ENCODE measurements at places on chromosomes 13 and 19.

- DNase-seq, result no peak
Observed at GRCh38 chr13:73603646-73604045, 530.6 kb downstream of the KLF12 start.

DNA sequence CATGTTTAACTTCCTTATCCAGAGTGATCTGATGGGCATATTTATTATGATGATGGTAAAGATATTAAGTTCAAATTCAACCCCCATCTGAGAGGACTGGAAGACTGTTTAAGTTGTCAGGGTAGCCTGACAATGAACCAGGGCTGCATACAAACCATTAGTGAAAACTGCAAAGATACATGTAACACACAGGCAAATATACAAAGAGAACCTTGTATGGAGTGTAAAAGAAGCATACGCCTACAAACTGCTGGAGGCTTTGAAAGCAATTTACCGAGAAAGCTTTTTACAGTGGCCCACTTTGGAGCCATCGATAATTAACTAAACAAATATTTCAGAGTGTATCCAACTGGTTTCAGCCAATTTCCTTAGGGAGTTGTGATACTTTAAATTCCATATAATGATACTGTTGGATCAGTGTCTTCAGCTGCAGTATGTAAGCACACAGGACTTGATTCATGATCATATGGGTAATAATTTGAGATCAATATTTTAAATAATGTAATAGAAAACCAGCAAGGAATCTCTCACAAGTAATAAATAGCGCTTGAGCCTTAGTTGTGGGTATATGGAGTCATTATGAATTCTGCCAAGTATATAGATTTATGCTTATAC lies 231.5 kb upstream of the SPRY2 start:
- DNase-seq, result no peak

DNA sequence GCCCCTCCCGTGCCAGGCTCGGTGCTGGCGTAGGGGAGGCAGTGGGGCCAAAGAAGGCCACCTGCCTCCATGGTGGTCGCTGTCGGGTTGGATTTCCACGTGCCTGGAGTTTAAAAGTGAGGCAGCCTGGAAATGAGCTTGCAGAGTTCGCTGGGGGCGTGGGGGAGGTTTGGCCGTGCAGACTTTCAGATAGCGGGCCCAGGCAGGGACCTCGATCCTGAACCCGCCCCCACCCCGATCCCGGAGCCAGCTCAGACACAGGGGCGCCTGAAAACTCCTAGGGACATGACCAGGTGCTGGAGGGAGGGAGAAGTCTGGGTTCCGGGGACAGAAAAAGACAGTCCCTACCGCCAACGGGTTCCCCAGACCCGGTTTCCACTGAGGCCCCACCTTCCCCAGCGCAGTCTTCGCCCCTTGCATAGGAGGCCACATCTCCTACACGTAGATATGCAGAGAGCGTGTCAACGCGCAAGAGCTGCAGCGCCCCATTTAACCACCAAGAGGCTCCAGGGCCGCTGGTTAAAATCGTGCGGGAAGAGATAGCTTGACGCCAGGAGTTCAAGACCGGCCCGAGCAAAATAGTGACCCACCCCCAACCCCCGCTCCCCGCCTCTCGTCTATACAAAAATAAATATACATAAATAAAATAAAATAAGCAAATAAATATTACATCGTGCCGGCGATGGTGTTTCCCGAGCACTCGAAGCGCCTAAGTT lies 8.5 kb downstream of the CCDC8 start:
- peak; percentile 84 for DNase-seq

DNA sequence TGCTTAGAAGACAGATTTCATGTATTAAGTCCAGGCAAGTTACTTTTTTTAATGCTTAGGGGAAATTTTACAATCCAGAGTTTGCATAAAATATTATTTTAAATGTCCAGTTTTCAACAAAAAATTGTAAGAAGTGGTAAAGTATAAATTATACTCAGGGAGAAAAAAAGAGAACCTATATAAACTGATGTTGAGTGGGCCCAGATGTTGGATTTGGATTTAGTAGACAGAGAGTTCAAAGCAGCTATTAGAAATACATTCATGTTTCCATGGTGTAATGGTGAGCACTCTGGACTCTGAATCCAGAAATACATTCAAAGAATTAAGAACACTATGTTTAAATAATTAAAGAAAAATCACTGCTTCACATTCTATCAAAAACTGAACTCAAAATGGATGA lies 349.9 kb upstream of the ZNF507 start:
- DNase-seq, result no peak

DNA sequence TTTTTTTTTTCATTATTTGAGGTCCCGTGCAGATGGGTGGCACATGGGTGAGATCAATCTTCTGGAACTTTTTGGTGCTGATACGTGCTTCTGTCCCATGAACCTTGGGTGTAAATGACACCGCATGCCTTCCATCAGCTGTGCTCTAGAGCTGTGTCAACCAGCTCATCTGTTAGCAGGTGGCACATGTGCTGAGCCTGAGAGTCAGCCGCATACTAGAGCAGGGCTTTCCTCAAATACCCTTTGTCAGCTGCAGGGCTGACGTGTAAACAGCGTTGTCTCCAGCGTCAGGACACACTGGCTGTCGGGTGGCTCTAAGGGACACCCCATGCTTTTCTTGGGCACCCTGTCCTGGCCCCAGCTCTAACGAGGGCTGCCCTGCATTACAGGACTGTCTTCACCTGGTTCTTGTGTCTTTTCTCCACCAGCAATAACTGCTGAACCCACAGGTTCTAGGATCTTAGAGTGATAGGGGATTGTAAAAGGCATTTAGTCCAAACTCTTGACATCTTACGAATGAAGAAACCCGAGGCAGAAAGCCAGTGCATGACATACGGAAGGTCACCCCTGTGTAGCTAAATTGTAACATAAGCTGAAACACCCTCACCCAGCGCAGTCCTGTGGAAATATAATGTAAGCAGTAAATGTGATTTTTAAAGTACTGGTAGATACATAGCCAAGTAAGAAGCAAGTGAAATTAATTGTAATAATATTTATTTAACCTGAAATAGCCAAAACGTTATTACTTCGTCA lies 119.5 kb downstream of the LRCH1 start:
- no peak for DNase-seq

DNA sequence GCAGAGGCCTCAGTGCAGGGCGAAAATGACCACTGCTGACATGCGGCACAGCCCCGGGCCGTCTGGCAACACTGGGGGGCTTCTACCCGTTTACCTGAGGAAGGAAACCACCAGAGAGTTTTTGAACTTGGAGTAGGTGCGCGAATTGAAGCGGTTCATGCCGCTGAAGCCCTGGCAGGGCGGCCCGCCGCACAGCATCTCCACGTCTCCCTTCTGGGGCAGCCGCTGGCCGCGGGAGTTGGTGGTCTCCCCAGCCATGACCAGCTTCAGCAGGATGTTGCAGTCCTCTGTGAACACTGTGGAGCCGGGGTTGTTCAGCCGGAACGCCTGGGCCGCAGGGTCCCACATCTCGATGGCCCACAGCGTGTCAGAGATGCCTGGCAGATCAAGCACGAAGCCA lies 20.3 kb upstream of the EIF3G start:
- no peak for DNase-seq

DNA sequence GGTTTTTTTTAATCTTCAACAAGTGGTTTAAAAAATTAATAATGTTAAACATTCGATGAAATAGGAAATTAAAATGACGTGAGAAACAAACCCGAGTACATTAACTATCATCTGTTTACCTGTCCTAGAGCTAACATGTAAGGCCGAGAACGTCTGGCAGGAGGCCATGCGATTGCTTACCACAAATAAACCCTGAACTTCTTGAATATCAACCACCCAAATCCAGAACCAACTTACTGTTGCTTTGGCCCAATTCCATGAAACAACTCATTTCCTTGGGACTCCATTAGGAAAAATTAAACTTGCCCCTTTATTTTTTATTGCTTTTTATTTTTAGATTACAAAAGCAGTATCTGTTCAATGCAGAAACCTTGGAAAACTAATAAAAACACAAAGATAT lies 228.9 kb upstream of the IRS2 start:
- no peak for DNase-seq

All from eye (tissue), 1 donor.